Stimulated activated CD8-positive, alpha-beta memory T cell treated with anti-CD3 and anti-CD28 coated beads, Interleukin-4, amount 100 ng/mL, for 4 hours (primary cell): ENCODE measurements at places on chromosomes 2 and 18.

- no peak for DNase-seq
These were observed 219.8 kb downstream of the KLHL29 start for GRCh38 chr2:23604731-23605130.

- no peak for DNase-seq
These were observed 18.4 kb upstream of the TEX51 start for GRCh38 chr2:126880324-126880723.

GRCh38 chr18:12770469-12771219, 67.8 kb downstream of the PSMG2 start:
- DNase-seq, result no peak

- no peak for DNase-seq
These were observed 8.0 kb downstream of the MYL12B start for GRCh38 chr18:3269914-3270299.
